ENCODE measurements at places on chromosomes 12 and 14.

DNA sequence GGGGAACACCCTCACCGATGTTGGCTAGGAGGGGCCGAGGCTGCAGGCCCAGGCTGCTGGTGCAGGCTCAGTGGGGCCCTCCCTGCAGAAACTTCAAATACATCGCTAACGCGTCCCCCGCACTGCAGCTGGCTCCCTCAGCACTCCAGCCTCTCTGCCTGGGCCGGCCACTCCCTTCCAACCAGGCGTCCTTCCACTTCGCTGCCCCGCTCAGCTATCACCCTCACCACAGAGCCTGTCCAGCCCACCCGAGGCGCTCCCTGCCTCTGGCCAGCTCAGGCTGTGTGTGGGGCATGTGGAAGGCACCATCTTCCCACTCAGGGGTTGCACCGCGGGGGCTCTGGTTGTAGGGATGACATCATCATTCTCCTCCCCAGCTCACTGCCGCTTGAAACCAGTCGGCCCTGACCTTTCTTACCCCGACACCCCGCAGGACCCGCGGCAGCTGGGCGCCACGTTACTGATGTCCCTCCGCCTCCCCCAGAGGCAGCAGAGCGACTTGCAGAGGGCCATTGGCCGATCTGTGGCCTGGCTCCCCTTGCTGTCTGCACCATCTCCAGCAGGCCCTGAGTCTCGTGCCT, 199.9 kb upstream of the RTL1 start:
- H3K27ac ChIP-seq = no peak overlapping the region
- no peaks in the 10 kb centered on the region for H3K36me3 ChIP-seq
- no peaks in the 10 kb centered on the region for H3K27me3 ChIP-seq
- no peak for DNase-seq

GRCh38 chr12:130434560-130434959, 96.9 kb downstream of the PIWIL1 start:
- no peaks in the 10 kb centered on the region for H3K36me3 ChIP-seq
- no peaks in the 10 kb centered on the region for H3K4me1 ChIP-seq
- DNase-seq = peak; percentile 6
- H3K27me3 ChIP-seq = no peaks in the 10 kb centered on the region
- no peak overlapping the region for H3K27ac ChIP-seq
- H3K4me3 ChIP-seq = no peak overlapping the region

DNA sequence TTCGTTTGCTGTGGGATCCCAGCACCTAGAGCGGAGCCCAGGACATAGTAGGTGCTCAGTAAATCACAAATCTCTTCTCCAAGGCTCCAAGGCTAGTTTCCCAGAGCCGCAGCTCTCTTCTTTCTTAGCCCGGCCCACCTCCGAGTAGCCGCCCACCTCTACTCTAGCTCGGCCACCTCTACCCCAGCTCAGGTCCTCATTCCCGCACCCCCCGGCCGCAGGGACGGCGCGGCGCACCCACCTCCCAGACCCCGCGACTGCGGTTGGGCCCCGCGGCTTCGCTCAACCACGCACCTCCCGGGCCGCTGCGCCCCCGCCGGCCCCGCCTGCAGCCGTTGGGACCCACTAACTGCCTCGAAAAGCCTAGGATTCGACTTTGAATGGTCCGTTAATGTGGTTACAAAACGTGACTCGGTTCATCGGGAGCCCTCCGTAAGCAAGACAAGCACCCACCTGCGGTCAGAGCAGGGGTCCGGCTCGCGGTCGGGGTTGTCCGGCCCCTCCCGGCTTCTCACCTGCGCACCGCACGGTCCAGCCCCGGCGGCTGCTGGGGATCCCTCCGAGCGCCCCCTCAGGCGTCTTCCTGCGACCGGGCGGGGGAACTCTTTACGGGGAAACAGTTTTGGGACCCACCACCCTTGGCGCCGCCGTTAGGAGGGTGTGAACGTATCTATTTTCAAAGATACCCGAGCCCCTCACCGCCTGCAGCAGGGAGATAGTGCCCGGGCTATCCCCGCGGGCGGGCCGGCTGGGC, at the start of gene SLC2A14:
SLC2A14 (minus strand) TSS at position 350 of the 754 bp plus-strand sequence. CDS start 3,035 bp downstream, outside the sequence.
- DNase-seq = no peak
- no peak within 1 kb of the TSS for H3K27ac ChIP-seq
- peaks cover 27% of the 10 kb centered on the region for H3K27me3 ChIP-seq
- no peaks in the 10 kb centered on the region for H3K4me1 ChIP-seq
- no peaks in the 10 kb centered on the region for H3K36me3 ChIP-seq
- no peak within 1 kb of the TSS for H3K4me3 ChIP-seq

DNA sequence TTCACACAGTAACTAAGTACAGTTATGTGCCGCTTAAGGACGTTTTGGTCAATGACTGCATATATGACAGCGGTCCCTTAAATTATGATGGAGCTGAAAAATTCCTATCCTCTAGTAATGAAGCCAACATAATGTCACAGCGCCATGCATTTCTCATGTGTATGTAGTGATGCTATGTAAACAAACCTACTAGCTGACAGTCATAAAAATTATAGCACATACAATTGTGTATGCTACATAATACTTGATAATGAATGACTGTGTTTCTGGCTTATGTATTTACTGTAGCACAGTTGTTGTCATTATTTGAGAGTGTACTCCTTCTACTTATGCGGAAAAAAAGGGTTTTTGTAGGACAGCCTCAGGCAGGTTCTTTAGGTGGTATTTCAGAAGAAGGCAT, 99.7 kb downstream of the DACT1 start:
- H3K4me1 ChIP-seq = no peaks in the 10 kb centered on the region
- no peak for DNase-seq
- H3K27ac ChIP-seq = no peak overlapping the region

DNA sequence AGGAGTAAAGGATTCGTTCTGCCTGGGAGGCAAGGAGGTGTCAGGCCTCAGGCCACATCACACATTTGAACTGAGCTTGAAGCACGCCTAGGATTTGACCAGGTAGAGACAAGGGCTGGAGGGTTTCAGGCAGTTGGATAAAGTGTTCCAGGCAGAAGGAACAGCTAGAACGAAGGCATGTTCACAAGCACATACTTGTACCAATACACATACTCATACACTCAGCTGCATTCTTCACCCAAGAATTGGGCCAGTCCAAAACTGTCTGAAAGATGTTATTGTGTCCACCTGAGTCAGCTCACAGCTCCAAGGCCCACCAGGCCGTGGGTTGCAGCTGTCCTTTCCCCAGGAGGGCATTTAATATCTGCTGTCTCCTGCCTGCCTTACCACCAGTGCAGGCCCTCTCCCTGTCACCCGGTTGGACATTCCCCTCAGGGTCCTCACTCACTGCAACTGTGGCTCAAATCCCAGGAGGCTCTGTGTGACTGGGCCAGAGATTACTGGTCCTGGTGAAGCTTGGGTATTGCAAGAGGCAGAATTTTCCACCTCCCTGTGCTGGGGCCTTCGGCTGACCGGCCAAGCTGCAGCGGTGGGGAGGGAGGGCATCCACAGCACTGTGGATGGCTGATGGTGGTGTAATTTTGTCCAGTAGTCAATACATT, 12.8 kb upstream of the AQP2 start:
- no peak overlapping the region for H3K27ac ChIP-seq
- no peak overlapping the region for H3K4me3 ChIP-seq
- H3K27me3 ChIP-seq = no peaks in the 10 kb centered on the region
- no peaks in the 10 kb centered on the region for H3K4me1 ChIP-seq

Measured in tibial nerve (tissue), 4 donors.